ENCODE measurements at places on chromosomes 13 and 19.

- DNase-seq: no peak
Observed at GRCh38 chr19:10334588-10335351, 1.4 kb upstream of the RAVER1 start.

DNA sequence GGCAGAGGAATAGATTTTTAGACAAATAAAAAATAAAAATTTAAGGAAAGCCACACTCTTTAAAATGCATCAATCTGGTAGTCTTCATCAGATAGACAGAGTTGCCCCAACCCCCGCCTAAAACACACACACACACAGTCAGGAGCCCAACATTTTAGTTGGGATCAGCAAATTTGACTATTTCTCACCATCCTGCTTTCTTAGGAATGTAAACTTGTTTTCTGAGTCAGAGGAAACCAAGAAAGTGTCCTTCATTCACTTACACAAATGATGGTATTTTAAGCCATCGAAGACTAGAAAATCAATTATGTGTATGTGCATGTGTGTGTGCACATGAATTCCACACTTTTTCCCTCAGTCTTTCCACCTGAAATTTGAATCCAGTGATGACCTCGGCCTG is 1657.5 kb downstream of the SLITRK1 start:
- no peak for DNase-seq

DNA sequence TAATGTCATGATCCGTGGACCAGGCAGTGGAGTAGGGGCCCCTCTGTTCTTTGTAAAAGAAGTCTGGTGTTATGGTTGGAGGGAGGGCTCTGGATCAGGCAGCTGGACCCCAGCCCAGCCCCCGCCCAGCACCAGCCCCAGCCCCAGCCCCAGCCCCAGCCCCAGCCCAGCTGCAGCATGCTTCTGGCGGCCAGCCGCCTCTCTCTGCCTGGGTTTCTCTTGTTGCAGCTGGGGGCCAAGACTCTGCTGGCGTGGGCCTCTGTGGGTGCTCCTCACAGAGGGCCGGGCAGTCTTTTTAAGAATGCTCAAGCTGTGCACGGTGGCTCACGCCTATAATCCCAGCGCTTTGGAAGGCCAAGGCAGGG is 17.9 kb downstream of the DOT1L start:
- DNase-seq: no peak

- DNase-seq: peak; percentile 32
Observed at GRCh38 chr13:40776681-40777165, 5.7 kb upstream of the MRPS31 start.

- peak; percentile 53 for DNase-seq
Observed at GRCh38 chr19:33406521-33407139, 33.1 kb downstream of the CEBPG start.
